ENCODE measurements at places on chromosomes 6 and 20.

- DNase-seq, result no peak
Measured at GRCh38 chr6:158030380-158031300, 49.0 kb downstream of the SYNJ2 start.

DNA sequence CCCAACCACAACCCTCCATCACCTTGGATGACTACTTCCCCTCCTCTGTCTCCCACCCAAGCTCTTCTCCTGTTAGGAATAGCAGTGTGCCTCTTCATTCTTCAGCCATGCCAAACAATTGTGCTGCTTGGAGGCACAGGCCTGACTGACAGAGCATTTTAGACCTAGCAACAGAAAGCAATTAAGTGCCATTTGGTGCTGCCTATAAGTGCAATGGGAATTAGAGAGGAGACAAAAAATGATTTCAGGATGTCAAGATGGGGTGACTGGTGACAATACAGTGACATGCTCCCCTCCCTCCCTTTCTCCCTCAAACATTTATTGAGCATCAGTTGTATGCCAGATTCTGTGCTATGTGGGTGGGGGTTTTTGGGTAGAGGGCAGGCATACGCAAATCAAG, 322.6 kb upstream of the MOCS1 start:
- DNase-seq, result no peak

- DNase-seq, result no peak
Measured at GRCh38 chr6:79536585-79536953, 661 bp downstream of the LCA5 start.

DNA sequence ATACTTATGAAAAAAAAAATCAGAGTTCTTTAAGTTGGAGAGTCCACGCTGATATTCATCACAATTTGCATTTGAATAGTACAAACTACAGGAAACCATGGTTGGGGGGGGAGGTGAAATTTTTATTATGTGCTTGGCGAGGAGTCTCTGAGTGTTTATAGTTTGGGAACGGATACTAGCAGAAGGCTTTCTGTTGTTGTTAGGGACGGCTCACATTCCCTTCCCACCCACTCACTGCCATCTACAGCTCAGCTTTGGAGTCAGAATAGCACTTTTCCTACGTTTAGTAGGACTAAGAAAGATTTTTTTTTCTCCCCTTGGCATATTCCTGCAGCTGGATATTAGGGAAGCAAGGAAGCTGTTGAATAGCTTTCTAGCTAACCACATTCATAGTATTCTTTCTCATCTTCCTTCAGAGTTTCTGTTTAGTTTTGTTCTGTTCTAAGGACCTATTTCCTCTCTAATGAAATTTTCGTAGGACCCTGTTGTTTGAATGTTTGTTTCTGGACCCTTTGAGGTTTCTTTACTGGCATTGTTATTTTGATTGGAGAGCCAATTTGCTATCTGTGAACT, 235.1 kb upstream of the ZNF217 start:
- no peak for DNase-seq

DNA sequence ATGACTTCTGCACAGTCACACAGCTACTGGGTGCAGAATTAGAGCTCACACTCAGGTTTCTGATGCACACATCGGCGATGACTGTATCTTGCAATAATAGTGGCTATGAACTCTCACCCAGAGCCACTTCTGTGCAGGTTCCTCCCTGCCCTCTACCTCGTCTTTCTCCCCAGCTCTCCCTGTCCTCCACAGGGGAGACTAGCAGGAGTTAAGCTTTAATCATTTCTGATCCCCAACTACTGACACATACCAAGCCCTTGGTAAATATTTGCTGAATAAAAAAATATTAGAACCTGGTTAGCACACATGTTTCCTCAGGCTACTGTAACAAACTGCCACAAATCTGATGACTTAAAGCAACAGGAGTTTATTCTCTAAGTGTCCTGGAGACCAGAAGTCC, 222.7 kb upstream of the FOXA2 start:
- no peak for DNase-seq

DNA sequence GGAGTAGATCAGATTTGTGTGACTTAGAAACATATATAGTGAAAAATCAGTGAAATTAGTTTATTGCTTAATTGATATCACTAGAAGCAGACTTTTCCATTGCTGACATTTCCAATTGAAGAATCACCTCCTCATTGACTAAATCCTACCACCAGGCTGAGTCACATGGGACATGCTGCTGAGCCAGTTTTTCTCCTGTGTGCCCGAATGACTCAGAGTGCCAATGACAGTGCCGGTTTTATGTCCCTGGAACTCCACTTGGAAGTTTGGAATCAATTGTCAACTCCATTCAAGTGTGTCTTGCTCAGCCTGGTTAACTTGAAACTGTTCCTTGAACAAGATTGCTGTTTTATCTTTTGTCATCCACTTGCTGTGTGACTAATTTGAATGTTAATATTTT, 316.1 kb upstream of the PRDM1 start:
- DNase-seq, result no peak

DNA sequence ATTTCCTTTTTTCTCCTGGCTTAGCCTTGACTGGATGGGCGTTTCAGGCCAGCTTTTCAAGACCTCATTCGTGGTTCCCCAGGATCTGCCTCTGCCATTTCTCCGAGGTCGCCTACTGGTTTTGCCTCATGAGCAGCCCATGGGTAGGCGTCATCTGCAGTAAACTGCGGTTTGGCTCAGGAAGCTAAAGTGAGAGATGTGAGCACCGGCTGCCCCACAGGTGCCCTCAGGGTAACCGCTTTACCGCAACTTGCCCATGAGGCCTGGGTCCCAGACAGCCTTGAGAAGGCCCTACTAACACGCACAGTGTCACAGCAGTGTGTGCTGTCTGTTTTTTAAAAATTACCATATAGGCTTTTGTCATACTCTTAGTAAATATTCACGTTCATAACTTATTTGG, 53.4 kb upstream of the TBXT start:
- no peak for DNase-seq

GRCh38 chr20:37977786-37978185, 55.5 kb downstream of the TTI1 start:
- DNase-seq, result no peak

DNA sequence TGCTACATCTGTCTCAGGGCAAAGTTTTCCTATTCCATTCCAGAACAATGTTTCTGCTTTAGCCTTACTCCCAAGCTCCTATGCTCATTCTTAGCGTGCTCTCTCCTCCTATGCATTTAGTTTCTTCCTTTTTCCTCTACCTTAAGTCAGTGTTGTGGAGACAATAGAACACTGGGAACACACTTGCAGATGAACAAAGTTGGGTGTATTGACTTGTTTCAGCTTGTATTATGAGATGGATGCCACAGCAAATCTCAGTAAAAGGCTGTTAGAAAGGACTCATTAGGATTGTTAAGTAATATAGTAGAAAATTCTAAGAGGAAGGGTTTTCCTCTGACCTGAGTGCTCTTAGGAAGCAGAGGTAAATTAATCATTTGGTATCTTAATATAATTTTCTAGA, 48.4 kb downstream of the BMP5 start:
- no peak for DNase-seq

DNA sequence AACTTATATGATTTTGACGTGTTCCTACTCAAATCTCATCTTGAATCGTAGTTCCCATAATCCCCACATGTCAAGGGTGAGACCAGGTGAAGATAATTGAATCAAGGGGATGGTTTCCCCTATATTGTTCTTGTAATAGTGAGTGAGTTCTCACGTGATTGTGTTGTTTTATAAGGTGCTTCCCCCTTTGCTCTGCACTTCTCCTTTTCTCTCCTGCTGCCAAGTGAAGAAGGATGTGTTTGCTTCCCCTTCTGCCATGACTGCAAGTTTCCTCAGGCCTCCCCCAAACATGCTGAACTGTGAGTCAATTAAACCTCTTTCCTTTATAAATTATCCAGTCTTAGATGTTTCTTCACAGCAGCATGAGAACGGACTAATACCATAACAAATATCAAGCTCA, 83.2 kb downstream of the MANEA start:
- DNase-seq, result no peak

- DNase-seq, result no peak
Measured at GRCh38 chr6:10521104-10521808, at the start of gene GCNT2. Gene GCNT2 (plus strand): TSS chr6:10521351. CDS start chr6:10528912, 7,561 bp downstream.

DNA sequence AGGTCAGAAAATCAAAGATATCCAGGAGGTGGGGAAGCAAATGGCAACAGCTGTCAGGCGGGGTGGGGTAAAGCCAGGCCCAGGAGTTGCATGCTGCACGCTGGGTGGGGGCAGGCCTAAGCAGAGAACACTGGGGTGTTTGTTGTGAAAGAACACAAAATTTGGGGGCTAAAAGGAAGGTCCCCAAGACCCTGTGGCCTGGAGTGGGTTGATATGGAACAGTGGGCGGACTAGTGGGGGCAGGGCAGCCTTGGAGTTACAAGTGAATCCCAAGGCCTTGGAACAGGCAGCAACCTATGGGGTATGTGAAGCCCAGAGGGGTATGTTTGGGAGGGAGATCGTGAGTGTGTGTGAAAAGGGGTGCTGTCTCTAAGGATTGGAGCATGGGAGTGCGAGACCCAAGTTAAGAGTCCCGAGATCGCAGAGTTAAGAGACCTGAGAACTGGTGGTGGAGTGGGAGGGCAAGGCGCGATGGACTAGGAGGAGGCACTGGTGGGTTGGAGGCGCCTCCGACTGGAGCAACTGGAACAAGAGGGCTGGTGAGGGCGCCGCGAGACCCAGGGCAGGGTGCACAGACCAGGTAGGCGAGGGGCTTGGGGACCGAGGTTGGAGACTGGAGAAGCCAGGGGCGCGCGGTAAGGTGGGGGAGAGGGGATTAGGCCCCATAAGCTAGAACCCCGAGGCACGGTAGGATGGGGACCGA, 658 bp downstream of the CUL7 start:
- DNase-seq, result no peak

DNA sequence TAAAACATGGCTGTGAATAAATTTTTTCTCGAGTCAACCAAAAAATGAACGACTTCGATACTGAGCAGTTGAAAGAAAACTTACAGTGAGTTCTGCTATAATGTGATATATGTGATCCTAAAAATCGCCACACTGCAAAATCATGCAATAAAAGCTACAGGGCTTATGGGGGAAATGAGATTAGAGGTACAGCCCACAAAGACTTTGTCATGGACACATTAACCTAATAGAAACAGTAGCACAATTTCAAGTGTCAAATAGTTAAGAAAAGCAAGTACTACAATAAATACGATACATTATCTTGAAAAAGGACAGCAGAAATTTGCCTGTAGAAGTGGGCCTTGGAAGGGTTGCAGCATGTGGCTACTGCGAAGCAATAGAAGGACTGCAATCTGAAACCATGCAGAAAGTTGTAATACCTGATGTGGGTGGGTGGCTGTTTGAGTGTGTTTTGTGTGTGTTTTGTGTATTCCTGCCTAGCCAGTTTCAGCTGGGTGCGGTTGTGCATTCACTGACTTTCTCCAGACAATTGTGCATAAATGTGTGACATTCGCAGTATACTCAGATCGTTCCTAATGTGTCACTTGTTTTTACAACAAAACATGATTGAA, 79.1 kb downstream of the RPP40 start:
- no peak for DNase-seq

DNA sequence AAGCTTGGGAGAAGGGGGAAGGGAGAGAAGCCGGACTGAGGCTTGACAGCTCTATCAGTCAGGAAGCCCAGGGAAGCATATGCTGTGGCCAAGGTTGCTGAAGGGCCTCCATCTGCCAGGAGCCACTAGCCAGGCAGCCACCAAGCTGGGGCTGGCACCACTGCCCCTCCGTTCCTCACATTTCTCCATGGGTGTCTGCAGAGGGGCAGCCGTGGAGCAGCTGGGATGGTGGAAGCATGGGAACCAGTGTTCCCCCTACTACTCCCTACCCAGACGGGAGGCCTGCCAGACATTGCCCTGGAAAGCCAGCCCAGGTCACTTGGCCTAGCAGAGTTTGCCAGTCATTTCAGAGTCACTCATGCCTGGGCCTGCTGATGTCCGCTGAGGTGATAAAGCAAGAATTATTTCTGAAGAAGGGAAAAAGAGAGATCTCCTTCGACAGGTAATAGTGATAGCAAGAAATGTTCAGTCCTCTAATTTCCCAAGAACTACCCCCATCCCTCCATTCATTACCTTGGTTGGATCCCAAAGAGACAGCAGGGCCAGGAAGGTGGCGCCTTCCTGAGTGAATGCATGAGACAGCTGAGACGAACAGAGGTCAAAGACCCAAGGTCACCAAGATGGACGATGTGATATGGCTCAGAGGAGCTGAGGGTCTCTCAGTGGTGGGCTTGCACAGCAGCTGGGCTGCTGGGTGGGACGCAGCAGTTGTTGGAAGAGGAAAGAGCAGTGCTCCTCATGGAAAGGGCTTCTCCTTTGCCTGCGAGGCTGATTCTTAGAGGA, 21.9 kb downstream of the SNPH start:
- no peak for DNase-seq

DNA sequence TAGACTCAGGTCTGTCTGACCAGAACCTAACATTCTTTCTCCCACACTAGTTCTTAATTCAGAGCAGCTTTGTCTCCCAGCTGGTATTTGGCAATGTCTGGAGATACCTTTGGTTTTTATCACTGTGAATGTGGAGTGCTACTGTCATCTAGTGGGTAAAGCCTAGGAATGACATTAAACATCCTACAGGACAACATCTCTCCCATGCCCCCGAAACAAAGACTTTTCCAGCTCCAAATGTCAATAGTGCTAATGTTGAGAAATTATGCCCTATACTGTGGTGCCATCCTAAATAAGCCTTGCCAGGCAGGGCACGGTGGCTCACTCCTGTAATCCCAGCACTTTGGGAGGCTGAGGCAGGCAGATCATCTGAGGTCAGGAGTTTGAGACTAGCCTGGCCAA, 4.2 kb upstream of the TTPAL start:
- no peak for DNase-seq

- DNase-seq, result no peak
Measured at GRCh38 chr20:21179757-21180156, 53.9 kb downstream of the KIZ start.

Data from CD4-positive, alpha-beta T cell treated with Interleukin-4 for 4 hours (primary cell).